ENCODE measurements at places on chromosomes 16 and 17.
A peak's percentile ranks its signal among the peaks of the same experiment; 100 is the strongest.

DNA sequence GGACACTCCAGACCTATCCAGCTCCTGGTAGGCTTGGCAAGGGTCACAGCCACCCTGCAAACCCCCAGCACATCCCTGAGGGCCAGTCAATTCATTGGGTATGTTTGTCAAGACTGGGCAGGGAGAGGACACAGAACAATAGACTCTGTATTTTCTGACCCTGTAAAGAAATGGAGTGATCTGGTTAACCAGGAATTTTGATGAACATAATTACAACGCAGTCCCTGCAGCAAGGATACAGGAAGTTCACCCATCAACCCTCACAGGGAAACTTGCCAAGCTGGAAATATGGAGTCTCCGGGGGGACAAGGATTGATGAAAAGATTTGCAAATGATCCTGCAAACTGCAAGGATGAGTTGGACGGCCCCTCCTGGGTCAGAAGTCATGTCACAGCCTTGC, 126.1 kb upstream of the RCVRN start:
- DNase-seq: no peak

- DNase-seq: no peak
Measured at GRCh38 chr17:79288950-79289349, 214.3 kb downstream of the ENGASE start.

DNA sequence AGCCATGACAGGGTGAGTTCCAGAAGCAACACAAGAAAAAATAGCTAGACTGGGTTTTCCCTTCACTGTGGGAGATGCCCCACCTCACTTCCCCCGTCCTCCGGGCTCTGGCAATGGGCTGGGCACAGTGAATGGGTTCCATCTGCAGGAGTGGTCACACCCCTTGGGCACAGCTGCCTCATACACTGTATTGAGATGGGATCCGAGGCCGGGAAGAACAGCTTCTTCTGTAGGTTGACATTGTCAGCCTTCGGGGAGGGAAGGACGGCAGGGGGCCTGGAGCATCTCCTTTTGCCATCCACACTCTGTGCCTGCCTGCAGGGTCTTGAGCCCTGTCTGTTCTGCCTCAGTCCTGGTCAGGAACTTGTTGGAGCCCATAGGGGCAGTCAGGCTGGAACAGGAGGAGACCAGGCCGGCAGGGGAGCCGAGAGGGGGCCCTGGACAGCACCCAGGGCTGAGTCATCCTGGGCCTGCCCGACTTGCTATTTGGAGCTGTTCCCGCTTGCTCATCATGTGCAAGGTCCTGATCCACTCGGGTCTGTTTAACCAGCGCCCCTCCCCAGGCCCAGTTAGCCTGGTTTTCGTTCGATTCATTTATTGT, 286.7 kb downstream of the SEC14L1 start:
- no peak for DNase-seq

DNA sequence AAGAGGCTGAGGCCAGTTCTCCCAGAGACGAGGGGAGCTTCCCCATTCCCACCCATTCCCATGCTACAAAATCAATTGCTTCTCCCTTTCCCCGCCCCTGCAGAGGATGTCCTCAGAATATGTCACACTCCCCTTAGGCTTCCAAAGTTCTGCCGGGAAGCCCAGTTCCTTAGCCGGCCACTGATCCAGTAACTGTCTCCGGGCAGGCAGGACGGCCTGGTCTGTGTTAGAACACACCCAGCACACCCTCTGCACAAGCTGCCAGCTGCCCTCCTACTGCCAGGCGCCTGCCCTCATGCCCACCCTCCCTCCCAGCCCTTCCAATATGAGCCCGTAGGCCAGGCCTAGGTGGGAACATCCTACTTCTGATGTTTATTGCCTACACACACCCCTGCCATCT, 31.1 kb downstream of the SGSM2 start:
- no peak for DNase-seq

GRCh38 chr16:51820176-51820575, 669.1 kb upstream of the SALL1 start:
- no peak for DNase-seq

DNA sequence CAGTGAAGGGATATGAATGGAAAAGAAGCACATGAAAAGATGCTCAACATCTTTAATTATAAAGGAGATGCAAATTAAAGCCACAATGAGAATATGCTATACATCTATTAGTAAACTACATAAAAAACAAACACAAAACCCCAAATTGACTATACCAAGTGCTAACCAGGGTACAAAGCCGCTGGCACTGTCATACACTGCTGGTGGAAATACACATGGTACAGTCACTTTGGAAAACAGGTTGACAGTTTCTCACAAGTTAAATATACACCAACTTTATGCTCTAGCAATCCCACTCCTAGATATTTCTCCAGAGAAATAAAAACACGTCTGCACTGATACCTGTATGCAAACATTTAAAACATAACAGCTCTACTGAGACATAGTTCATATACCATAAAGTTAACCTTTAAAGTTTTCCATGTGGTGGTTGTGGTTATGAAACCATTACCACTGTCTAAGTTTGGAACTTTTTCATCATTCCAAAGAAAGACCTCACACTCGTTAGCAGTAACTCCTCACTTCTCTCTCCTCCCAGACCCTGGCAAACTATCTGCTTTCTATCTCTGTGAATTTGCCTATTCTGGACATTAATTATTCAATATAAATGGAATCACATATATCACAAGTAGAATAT, 42.7 kb downstream of the ADGRG5 start:
- DNase-seq: no peak

DNA sequence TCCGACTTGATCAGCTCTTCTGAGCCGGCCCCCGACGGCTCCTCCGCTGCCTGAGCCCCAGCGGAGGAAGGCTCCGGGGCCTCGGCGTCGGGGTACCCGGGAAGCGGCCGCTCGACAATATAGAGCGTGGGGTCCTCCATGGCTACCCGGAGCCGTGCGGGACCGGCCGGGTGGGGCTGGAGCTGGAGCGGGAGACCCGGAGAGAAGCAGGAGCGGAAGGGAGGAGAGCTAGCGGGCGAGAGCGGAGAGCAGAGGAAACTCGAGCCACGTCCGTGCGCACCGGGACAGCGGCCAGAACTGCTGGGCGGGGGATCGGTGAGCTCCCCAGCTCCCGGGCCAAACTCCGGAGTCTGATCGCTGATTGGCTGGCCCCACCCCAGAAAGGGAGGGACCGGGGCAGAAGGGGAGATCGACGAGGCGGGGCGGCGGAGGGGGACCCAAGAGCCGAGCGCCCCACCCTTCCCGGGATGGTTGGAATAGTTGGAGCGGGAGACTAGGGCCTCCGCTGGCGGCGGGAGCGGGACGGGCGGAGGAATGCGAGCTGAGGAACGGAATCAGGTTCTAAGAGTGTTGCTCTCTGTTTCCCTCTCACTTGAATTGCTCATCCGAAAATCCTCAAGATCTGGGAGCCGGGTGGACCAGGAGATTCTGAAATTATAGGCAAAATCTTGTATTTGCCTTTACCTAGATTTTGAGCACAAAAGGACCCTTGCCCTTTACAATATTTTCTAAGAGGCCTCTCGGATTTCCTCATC, at the start of gene CAVIN1:
Gene CAVIN1, minus strand, starts transcription at position 299 of the 755 bp plus-strand sequence. Its CDS starts 159 bp downstream, at position 140.
- peak; percentile 67 for DNase-seq

DNA sequence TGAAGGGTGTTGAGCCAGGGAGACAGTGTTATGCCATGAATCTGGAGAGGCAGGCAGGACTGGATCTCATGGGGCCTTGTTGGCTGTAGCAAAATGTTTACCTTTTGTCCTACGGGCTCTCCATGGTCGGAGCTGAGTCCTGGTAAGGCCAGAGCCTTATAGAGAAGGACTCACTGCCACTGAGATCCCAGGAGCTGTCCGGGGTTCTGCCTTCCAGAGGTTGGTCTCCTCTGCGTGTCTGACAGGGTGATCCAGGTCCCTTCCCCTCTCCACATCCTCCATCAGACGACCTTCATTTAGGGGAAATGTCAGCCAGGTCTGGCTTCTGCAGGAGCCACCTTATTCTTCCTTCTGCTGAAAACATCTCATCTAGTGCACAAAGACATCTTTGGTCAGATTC, 285.2 kb upstream of the N4BP1 start:
- no peak for DNase-seq

DNA sequence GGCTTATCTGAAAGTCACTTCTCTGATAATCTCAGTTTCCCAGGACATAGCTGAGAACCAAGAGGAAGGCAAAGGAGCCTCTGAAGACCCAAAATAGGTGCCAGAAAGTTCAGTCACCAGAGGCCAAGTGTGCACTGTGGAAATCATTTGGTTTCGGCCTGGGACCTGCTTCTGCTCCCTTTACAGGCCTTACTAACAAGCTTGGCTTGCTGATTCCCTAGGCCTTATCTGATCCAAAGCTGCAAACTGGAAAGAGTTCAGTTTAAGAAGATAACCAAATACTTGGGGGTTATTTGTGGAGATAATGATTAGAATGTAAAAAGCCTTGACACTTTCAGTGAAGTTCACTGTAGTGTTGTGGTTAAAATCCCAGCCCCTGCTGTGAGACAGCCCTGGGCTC, 17.0 kb downstream of the ITGA3 start:
- DNase-seq: no peak

DNA sequence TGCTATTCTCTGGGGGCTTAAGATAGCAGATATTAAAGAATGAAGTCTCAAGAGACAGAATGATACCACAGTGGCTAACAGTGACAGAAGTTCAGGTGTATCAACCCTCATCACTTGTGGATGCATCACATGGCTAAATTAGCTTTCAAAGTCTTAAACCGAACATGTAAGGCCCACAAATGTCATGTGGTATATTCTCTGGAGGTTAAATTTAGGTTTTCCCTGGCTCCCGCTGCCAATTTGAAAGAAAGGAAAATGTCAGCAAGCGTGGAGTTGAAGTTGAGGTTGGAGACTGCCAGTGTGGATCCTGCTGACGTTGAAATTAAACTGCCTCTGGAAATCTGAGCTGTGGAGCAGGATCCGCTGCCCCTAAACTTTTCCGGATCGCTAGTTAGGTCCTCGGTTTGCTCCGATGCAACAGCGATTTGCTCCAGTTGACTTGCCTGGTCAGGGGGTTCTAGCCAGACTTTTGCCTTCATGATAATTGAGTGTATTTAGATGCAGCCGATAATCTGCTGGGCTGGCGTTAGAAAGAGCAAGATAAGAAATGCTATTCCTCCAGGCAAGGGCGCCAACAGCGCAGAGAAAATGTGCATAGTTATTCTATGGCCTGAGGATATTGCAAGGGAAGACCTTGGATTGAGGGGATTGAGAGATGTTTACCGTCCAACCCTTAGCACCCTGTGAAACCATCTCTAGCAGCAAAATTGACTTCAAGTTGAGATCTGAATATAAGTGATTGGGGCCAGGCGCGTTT, 443.9 kb downstream of the TMEM114 start:
- DNase-seq: no peak

GRCh38 chr17:80873307-80873951, 118.2 kb upstream of the CHMP6 start:
- no peak for DNase-seq

- no peak for DNase-seq
Measured at GRCh38 chr16:23367988-23368387, 65.9 kb downstream of the SCNN1B start.

DNA sequence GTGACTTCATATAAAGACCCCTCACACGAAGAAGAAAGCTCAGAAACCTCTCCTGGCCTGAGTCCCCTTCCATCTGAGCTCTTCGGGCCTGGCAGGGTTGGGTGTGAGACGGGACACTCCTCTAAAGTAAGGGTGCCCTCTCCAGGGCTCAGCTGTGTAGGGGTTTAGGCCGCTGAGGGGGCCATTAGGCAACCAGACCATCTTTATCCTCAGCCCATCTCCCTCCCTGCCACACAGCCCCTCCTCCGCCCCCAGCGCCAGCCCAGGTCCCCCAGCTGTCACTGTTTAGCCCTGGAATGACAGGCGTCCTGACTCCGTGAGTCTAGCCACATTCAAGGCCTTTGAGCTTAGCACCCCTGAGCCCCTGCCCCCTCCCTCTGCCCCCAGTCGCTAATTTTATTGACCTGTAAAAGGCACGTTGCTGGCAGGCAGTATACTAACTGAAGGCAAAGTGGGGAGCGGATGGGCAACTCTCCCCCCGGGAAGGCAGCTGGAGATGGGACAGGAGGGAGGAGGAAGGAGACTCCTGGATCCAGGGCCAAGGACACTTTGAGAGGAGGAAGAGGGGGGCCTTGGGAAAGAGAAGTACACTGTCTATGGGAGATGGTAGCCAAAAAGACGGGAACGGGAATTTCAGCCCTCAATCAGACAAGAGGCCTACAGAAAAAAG, 592 bp upstream of the ZNF385C start:
- no peak for DNase-seq

DNA sequence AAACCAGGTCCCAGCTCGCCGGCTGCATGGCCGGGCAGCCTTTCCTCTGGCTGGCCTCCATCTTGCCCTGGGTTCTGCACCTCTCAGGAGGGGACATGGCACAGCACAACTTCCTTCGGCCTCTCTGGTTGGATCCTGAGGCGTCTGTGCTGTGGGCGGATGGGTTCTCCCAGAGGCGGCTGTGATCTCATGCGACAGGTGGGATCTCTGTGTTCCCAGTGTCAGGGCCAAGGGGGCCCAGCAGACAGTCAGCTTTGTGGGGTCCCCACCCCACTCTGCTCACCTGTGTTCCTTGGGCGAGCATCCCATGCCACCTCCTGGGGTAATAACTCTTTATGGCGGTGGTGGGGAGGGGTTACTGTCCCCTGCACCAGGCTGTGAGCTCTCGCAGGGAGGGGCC, 35.8 kb downstream of the FA2H start:
- no peak for DNase-seq

GRCh38 chr17:47840742-47841487, at the start of gene SCRN2:
Gene SCRN2, minus strand, starts transcription at chr17:47841273. Its CDS starts 430 bp downstream, at chr17:47840843.
- DNase-seq: peak; percentile 74

DNA sequence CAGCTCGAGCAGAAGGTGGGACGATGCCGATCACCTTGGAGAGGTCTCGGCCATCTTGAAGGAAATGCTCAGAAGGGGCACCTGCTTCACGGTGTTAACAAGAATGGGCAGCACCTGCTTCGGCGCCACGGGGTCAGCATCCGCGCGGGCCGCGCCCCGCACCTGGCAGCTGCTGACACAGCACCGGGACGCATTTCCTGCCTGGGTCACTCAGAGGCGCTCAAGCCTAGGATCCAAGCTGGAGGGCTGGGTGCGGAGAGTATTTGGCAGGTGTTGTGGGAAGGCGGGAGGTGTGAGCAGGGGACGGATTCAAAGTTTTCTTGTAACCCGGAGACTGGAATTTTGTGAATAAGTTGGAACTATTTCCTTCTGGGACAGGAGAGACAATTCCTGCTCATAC, 39.3 kb upstream of the AKTIP start:
- no peak for DNase-seq

DNA sequence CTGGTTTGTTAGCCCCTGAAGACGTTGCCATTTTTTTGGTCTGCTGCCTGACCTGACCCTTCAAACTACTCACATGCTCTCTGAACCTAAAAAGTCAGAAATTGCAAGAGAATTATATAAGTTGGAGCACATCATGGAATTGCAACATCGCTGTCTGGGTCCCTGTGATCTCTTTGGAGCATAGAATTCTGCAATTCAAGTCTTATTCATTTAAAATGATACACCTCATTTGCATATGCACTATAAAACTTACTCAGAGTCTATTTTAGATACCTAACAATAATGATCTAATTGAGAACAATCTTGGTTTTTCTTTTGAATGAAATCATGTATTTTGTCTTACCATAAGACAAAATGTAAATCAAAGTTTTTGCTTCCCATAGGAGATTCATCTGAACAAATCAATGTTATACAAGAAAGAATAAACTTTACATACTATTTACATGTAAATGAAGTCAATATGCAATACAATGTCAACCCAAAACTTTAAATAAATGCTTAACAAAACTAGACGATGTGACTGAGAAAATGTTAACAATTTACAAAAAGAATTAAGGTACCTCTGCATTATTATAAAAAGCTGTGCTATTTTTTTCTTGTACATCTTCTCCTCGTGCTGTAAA, 99.7 kb downstream of the HELZ start:
- DNase-seq: no peak

GRCh38 chr16:71703333-71703732, 21.2 kb downstream of the PHLPP2 start:
- DNase-seq: no peak

GRCh38 chr17:37045351-37045922, 96.7 kb downstream of the AATF start:
- DNase-seq: no peak
